ENCODE measurements at places on chromosomes 4 and X.
A peak's percentile ranks its signal among the peaks of the same experiment; 100 is the strongest.

- DNase-seq = no peak
These were observed 17.8 kb downstream of the PSAPL1 start for GRCh38 chr4:7416745-7417432.

DNA sequence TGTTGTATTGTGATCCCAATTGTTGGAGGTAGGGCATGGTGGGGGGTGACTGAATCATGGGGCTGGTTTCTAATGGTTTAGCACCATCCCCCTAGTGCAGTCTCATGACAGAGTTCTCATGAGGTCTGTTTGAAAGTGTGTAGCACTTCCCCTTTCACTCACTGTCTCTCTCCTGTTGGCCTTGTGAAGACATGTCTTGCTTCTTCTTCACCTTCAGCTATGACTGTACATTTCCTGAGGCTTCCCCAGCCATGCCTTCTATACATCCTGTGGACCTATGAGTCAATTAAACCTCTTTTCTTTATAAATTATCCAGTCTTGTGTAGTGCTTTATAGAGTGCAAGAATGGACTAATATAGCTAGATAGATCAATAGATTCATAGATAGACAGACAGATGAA is 230.0 kb downstream of the MAGEE1 start:
- DNase-seq = no peak

DNA sequence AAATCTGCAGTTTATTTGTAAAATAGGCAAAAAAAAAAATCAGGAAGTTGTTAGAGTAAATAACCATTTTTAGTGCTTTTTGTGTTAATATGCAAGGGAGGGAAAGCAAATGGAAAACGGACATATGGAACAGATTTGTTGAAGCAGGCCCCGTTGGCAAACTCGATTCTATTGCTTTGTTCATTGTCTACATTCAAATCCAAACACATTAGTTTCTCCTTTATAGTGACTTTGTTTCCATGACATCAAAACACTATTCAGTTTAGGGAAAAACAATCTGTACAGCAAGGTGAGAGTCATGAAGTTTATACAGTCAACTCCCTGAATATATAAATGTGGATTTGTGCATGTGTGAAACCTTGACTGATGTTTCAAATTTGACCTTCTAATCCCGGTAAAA is 142.2 kb downstream of the FAM47A start:
- DNase-seq = no peak

DNA sequence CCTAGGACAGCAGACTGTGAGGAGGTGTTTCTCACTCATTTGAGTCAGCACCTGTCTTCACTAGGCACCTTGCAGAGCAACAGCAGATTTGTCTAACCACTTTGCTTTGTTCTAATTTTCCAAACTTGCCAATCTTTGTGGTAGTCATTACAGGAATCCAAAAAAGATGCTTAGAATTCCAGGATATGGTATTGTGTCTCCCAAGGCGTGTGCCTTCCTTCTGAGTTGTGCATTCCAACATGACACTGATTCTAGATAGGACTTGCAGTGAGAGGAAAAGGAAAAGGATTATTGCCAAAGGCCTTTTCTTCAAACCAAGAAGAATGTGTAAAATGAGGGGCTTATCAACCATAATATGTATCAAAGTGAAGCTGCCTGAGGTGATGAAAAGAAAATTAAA is 126.2 kb downstream of the MAPK10 start:
- DNase-seq = peak; percentile 44

GRCh38 chr4:114389070-114389685 is 209.4 kb upstream of the UGT8 start:
- no peak for DNase-seq

- DNase-seq = no peak
These were observed 140.6 kb upstream of the BANK1 start for GRCh38 chr4:101649790-101650515.

GRCh38 chr4:115107411-115107810 is 6.0 kb downstream of the NDST4 start:
- no peak for DNase-seq

- peak; percentile 73 for DNase-seq
These were observed 74.1 kb downstream of the NBDY start for GRCh38 chrX:56802921-56803849.

DNA sequence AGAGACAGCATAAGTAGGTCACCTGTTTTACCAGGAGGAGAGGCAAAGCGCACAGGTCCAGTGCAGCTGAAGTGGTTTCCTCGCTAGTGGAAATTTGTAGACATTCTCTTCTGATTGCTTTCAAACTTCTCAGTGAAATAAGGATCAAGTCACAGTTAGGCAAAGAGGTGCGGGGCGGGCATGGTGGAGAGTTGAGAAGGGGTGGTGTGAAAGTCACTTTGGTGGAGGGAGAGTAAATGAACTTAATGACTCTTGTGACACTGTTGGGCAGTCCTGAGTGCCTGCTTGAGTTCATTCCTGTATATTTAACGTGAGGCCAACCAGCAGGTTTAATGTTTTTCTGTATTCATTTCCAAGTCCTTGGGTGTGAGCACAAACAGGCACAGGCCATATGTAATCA is 235.6 kb downstream of the TRIML1 start:
- DNase-seq = no peak

- DNase-seq = no peak
These were observed 69.4 kb downstream of the RWDD4 start for GRCh38 chr4:183589461-183590099.

- DNase-seq = no peak
These were observed 130.0 kb downstream of the CPZ start for GRCh38 chr4:8722556-8722955.

- DNase-seq = no peak
These were observed 473.3 kb downstream of the GABRG1 start for GRCh38 chr4:45650545-45650944.

GRCh38 chr4:14644580-14645282 is 357.6 kb upstream of the CPEB2 start:
- no peak for DNase-seq

DNA sequence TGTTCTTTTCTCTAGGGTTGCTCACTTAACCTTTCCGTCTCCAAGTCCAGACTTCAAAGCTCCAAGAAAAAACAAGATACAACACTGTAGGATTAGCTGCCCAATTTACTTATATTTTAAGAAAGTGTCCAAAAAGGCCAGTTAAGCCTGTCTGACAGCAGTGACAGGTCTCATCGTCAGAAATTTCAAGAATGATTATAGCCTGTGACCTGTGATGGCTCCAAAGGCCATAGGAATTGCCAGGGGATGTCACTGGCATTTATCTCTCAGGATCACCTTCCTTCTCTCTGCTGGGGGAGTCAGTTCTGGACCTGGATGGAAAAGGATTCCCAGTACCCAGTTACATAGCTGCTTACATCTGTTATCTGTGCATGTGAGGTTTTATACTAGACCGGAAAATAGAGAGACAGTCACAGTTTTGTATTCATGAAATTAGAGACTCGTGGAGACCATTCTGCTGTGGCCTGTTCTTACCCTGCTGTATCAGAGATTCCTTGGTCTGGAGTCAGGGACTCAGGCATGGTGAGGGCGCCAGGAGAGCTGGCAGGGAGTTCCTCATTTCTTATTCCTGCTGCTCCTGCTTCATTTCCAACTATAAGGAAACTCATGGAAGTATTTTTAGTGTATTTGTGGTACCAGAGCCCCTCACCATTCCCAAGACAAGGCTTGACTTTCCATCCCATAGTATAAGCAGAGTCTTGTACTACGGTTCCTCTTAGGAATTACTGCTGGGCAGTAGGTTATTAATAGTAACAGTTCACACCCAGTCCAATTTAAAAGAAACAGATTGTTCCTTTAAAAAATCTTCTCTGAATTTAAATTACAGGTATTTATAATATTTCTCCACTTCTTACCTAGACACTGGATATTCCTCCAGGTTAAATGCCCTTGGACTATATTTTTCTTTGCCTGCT is 220.8 kb downstream of the SHROOM3 start:
- no peak for DNase-seq

DNA sequence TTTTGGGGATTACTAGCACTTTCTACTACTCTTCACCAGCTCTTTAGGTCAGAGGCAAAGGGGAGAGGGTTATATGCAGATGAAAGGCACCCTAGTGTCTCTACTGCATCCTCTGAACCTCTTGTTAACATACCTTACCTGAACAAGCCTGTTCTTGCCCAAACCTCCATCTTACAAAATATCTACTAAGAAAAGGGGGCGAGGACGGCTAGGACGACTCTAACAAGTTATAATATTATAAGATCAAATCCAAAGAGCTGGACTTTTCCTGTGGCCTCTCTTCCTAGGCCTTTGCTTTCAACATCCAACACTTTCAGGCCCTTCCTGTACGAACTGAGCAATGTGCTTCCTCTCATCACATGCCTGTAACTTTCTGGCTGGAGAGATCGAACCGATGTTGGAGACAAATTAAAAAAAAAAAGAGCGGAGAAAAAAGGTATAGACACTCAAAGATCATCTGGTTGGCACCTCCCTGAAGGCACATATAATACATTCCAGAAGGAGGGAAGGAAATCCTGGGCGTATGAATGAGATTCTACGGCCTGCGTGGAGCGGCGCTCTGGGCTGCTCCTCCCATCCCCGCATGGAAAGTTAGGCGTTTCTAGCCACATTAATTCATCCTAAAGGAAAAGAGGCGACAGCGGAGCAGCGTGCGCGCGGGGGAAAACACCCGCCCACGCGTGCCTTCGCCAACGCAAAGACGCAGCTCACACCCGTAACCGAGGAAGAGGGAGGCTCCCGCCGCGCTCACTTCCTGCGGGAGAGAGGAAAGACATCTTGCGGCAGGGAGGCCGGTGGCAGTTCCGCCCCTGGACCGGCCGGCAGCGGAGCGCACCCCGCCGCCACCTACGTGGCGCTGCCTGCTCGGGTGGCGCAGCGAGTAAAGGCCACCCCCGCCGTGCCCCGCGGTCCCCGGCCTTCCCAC is 808 bp downstream of the PRDM5 start:
- DNase-seq = peak; percentile 0

DNA sequence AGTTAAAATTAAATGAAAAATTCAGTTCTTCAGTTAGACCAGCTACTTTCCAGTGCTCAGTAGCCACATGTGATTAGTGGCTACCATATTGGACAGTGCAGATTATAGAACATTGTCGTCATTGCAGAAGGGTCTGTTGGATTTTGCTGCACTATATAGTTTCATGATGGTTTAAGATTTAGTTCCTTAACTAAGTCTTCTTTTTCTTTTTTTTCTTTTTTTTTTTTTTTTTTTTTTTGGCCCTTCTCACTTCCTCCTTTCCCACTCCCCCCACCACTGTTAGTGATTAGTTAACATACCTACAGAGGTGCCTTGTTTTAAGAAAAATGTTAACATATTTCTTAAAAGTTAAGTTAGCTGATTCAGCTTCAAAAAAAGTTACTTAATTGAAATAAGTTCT is 9.0 kb downstream of the RAB9A start:
- DNase-seq = no peak

GRCh38 chr4:15893962-15894361 is 44.6 kb downstream of the FGFBP1 start:
- DNase-seq = peak; percentile 96

- no peak for DNase-seq
These were observed 95.8 kb downstream of the SH3KBP1 start for GRCh38 chrX:19791562-19791961.

GRCh38 chr4:24209131-24209530 is 319.3 kb upstream of the PPARGC1A start:
- DNase-seq = no peak

- no peak for DNase-seq
These were observed 78.3 kb downstream of the SLC9A6 start for GRCh38 chrX:136063340-136064079.

- DNase-seq = no peak
These were observed 168.5 kb upstream of the MAP3K15 start for GRCh38 chrX:19683817-19684216.

- no peak for DNase-seq
These were observed 47.7 kb downstream of the RWDD4 start for GRCh38 chr4:183611210-183611830.

DNA sequence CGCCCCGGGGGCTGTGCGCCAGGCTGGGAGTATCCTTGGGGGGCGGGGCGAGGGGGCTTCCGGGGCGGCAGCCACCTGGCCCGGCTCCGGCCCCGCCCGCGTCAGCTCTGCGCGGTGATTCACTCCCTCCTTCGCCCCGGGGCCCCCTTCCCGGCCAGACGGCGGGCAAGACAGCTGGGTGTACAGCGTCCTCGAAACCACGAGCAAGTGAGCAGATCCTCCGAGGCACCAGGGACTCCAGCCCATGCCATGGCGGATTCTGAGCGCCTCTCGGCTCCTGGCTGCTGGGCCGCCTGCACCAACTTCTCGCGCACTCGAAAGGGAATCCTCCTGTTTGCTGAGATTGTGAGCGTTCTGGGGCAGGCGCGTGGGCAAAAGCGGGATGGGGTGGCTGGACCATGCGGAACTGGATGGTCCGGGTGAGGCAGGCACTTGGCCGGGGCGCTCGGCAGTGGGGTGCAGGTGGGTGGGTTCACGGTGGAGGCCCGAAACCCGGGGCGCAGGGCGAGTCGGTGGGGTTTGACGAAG is at the start of gene PLP2:
PLP2 (plus strand) TSS at position 147 of the 528 bp plus-strand sequence; CDS start at position 250, 103 bp downstream.
- no peak for DNase-seq

DNA sequence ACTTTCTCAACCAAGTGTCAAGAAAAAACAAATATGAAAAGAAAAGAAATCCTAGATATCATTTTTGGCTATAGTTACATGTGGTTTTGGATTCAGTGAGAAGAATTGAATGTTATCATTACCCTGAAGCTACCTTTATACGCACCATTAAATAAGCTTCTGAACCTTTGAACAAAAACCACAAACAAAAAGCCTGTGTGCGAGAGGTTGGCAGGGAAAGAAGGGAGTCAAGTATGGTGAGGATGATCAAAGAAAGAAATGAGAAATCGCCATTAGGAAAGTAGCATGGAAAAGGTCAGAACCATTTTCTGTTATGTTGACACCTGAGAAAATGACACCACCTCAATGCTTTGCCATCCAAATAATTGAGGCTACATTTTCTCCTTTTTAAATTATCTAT is 1.2 kb upstream of the SLC7A11 start:
- DNase-seq = peak; percentile 70

DNA sequence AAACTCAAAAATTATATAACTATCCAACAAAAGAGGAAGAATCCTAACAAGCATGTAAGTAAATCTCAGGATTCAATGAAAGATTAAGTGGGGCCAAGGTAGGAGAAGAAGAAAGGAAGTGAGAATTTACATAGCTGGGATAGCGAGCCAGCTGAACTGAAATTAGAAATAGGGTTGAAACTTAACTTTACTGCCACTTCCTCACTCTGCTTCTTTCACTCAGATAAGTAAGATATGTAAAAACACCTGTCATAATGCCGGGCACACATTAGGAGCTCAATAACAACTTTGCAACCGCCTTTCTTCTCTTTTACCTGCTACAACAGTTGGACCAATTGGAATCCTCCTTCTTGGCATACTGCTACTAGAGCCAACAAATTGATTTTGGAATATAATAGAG is 129.4 kb downstream of the CNKSR2 start:
- DNase-seq = no peak

DNA sequence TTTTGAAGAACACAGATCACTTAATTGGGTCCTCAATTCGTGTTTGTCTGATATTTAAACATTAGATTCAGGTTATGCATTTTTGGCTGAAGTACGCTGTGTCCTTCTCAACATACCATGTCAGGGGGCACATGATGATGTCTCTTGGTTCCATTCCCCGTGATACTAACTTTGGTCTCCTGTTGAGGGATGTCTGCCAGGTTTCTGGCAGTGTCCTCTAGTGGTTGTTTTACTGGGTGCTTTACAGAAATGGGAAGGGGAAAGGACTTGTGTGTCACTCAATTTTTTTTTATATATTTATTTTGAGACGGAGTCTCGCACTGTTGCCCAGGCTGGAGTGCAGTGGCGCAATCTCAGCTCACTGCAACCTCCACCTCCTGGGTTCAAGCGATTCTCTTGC is 58.2 kb downstream of the WWC2 start:
- no peak for DNase-seq

- DNase-seq = peak; percentile 38
These were observed 91.3 kb downstream of the NSUN7 start for GRCh38 chr4:40840985-40841571.

GRCh38 chr4:97643179-97643578 is 500.1 kb downstream of the STPG2 start:
- DNase-seq = no peak
